Dorsolateral prefrontal cortex (tissue), 122 donors: ENCODE measurements at places on chromosomes 3 and 15.

DNA sequence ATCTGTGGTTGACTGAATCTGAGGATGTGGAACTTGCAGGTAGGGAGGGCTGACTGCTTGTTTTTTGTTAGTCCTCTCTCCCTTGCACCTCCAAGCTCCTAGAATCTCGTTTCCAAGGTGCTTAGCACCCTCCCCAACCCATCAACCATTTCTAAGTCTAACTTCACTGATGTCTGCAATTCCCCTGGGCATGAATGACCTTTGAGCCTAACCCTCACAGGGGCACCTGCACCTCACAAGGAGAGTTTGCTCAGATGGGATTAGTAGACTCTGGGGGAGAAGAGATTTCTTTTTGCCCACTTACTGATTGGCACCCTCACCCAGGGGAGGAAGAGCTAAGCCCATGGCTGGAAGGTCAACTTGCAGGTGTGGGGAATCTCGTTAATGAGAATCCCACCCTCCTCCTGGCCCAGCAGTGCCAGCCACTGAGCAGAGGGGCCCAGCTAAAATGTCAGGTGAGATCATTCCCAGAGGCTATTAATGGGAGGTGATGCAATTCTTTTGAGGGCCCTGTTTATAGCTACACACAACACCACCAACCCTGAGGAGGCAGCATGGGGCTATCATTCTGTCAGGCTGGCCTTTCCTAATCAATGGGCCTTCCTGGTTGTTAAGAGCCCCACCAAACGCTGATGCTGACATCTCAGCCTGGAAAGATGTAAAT lies 81.6 kb upstream of the HERC1 start:
- no peak for DNase-seq

DNA sequence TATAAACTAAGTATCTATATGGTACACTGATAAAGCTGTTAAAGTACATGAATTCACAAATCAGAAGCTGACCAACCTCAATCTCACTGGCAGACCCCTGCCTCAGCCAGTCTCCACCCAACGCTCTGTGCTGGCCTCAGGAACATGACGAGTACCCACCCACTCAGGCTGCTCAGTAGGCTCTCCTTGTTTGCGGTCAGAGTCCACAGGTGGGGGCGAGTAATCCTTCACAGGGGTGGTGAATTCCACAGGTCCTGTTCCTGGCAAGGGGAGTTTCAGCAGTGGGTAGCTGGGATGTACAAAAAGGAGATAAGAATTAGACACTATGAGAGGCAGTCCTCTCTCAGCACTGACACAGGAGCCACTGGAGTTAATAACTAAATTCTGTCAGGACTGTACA lies 40.9 kb downstream of the SCAP start:
- DNase-seq = no peak

- no peak for DNase-seq
Measured at GRCh38 chr3:60555686-60556354, 695.4 kb downstream of the FHIT start.

GRCh38 chr3:9109568-9109914 lies 139.9 kb downstream of the SRGAP3 start:
- DNase-seq = no peak

GRCh38 chr3:143040261-143040879 lies 39.0 kb downstream of the U2SURP start:
- no peak for DNase-seq
